ENCODE measurements at places on chromosomes 16 and 17.
A peak's percentile ranks its signal among the peaks of the same experiment; 100 is the strongest.

DNA sequence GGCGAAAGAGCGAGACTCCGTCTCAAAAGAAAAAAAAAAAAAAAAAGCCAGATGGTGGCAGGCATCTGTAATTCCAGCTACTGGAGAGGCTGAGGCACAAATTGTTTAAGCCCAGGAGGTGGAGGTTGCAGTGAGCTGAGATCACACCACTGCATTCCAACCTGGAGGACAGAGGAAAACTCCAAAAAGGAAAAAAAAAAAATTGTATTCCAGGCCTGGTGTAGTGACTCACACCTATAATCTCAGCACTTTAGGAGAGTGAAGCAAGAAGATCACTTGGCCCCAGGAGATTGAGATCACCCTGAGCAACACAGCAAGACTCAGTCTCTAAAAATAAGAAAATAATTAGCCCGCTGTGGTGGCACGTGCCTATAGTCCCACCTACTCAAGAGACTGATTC is 20.1 kb downstream of the HBQ1 start:
- DNase-seq, result no peak

GRCh38 chr16:53672461-53672860 is 31.2 kb downstream of the RPGRIP1L start:
- DNase-seq, result no peak

DNA sequence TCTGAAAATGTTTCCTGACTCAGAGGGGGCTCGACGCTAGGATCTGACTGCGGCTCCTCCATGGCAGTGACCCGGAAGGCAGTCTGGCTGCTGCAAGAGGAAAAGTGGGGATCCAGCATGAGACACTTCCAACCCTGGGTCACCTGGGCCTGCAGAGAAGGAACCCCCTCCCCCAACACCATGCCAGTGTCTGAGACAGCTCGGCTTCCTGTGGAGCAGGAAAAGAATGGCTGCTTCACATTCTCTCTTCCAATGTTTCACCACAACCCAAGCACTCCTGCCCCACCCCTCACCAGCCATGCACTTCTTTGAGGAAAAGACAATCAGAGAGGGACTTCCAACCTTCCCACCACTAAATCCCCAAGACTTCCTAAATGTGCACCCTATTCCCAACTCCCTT is 10.8 kb downstream of the TP53 start:
- no peak for DNase-seq

DNA sequence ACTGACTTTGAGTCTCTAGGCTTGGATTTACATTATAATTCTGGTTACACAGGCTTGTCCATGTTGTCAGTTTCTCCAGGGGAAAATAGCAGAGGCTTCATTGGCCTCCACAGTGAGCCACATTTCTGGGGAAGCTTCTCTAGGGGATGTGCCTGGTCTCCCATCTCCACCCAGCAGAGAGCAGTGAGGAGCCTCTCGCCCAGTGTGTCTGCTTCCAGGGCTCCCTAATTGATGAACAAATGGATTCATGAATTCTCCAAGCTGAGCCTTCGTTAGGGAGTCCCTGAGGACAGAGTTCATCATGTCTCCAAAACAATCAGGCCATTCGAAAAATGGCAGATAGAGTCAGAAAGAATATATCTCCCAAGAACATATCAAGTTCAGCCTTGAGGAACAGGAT is 162.4 kb upstream of the TOX3 start:
- no peak for DNase-seq

GRCh38 chr17:81523402-81524038 is 4.7 kb upstream of the FSCN2 start:
- no peak for DNase-seq

- no peak for DNase-seq
Observed at GRCh38 chr16:77885571-77886295, 97.4 kb downstream of the VAT1L start.

- peak; percentile 43 for DNase-seq
Observed at GRCh38 chr17:57955183-57955931, at the start of gene CUEDC1. TSS of gene CUEDC1 (minus strand) at chr17:57955412. CDS start at chr17:57885564, 69,848 bp downstream.

GRCh38 chr17:75722076-75722475 is 817 bp downstream of the ITGB4 start:
- DNase-seq, result no peak

GRCh38 chr17:31724619-31725018 is 134.4 kb downstream of the COPRS start:
- DNase-seq, result no peak

DNA sequence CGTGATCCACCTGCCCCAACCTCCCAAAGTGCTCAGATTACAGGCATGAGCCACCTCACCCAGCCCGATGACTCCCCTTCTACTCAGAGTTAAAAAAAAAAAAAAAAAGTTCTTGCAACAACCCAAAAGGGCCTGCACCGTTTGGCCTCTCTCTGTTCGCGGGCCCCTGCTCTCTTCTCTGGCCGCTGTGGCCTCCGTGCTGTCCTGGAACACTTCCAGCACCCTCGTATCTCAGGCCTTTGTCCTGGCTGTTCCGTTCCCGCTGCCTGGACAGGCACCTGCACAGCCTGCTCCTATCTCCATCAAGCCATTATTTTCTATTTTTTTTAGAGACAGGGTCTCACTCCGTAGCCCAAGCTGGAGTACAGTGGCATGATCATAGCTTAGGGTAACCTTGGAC is 10.8 kb downstream of the MYO1C start:
- DNase-seq, result no peak

DNA sequence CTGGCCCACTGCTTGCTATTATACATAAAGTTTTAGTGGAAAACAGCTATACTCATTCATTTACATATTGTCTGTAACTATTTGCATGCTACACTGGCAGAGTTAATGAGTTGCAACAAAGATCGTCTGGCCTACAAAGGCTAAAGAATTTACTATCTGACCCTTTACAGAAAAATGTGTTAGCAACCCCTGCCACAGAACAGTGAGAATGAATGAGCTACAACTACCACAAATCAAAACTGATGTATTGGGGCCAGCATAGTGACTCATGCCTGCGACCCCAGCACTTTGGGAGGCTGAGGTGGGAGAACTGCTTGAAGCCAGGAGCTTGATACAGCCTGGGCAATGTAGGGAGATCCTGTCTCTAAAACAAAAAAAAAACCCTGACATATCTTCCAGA is 92.7 kb downstream of the MYH11 start:
- DNase-seq, result no peak

- DNase-seq, result no peak
Observed at GRCh38 chr17:82222816-82223215, 6.0 kb upstream of the SLC16A3 start.

- no peak for DNase-seq
Observed at GRCh38 chr16:2799859-2800226, 1.6 kb downstream of the PRSS41 start.

GRCh38 chr17:57697891-57698711 is 47.0 kb downstream of the CCDC182 start:
- DNase-seq, result peak; percentile 5

DNA sequence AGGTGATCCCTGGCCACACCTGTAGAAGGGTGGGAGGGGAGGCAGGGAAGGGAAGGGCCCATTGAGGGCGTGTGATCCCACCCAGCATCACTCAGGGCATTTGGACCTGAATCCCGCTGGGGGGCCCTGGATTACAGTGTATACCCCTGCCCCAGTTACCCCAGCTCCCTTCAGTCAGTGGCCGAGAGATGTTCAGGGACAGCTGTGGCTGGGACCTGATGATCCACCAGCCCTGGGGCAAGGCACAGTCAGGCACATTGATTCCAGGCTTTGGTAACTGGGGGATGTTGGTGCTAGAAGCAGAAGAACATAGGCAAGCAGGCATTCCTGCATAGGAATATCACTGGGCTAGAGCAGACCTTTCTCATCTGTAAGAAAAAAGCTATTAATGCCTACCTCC is 170.3 kb downstream of the FOXL1 start:
- DNase-seq, result no peak

DNA sequence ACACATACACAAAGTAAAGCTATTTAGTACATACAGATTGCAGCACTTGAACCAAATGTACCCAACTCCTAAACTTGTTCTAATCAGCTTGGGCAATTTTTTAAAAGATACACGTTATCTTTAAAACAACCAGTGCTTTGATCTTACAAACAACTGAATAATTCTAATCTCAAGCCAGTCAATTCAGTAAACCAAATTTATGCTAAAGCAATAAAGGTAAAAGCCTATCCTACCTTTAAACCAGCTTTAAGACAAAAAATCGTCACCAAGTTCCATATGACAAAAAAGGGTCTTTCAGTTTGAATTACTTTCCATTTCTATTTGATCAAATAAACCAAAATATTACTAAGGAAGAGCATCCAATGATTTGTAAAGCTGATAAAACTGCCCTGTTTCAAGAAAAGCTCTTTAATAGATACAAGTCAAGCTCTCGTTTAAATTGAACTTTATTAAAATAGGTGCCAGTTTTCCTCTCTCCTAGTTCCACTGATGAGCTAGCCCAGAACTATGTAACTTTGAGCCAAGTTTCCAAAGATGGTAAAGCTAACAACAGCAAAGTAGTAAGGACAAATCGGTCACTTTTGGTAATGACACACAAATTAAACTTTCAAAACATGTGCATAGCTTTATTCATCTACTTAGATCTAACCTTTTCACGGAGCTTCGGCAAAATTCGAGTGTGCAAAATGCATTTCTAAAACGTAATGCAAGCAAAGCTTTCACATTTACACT is 10.2 kb downstream of the CRYBA1 start:
- DNase-seq, result no peak

- no peak for DNase-seq
Observed at GRCh38 chr17:69066482-69066881, 5.8 kb upstream of the ABCA9 start.

GRCh38 chr16:87585442-87586200 is 16.7 kb upstream of the JPH3 start:
- DNase-seq, result no peak
